Stimulated activated CD4-positive, alpha-beta T cell treated with anti-CD3 and anti-CD28 coated beads, Interleukin-1b, Interleukin-23, amount 100 ng/mL, for 1 hour (primary cell): ENCODE measurements at places on chromosomes 7 and 10.

DNA sequence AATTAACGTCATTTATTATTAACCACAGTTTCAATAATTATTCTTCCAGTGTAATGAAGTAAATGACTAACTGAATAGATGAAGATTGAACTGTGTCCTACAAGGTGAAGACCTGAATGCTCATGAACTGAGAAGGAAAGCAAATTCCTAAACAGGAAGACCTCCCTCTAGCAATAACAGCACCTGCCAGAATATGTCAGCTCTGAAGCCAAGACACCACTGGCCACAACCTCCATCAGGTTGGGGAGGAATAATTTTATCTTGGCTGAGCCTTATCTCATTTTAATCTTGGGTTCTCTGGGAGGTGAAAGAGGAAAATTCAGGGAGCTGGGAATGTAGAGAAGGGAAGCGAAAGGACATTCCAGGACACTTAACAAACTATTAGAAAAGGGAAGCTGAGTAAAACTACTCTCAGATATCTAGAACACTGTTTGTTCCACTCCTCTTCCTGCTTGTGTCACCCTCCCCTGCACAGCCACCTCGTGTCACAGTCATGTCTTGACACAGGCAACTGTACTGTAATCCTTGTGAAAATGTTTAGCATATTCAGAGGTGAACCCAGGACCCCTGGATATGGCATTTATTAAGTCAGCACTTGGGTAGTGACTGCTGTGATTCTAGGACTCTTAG, 4.6 kb upstream of the SLC13A1 start:
- DNase-seq: no peak

DNA sequence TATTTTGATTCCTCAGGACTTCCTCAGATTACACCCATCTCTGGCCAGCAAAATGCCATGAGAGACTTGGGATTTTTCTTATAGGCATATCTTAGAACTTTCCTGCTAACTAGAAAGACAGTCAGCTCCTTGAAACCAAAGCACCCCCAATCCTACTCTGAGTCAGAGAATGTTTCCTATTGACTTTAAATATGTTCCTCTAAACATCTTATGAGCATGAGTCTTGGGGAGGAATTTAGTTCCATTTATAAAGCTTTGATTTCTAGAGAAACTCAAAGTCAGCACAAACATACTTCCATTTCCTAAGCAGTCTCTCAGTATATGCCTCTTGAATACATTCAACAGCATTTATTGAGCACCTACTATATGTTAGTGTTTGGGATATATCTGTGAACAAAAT, 128.5 kb downstream of the INHBA start:
- no peak for DNase-seq

- no peak for DNase-seq
Observed at GRCh38 chr7:2738766-2739549, 51.0 kb downstream of the AMZ1 start.

DNA sequence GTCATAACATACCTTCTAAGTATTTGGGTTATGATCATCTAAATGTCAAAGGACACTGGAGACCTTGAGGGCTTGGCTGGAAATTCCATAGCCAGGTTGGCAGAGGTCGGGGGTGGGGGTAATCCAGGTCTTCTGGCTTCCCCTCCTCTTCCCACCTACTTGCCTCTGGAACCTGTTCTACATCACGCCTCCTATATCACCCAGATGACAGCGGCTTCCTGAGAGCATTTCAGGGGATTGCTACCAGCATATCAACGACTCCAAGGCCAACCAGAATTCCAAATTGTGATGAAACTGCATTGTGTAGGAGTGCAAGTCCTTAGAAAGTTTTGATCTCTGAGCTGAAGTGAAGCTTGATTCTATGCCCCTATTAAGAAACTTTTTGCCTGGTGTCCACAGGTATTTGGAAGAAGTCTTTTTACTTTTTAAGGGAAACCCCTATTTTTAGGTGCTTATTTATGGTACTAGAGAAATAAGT, 95.7 kb downstream of the SH2D4B start:
- no peak for DNase-seq

DNA sequence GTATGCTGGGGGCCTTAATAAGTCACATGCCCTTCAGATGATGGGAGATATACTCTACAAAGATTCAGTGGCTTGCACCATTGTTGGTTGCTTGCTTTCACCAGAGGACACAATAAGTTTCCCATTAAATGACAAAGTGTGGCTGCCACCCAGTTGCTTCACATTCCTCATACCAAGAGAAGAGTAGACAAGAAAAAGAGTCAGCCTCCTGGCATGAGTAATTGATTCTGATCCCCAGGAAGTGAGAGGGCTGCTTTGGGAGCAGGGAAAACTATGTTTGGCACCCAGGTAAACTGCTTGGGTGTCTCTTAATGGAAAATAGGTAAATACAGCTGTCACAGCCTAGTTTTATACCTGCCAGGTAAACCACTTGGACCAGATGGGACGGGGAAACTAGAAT, 66.7 kb upstream of the IL6 start:
- no peak for DNase-seq

DNA sequence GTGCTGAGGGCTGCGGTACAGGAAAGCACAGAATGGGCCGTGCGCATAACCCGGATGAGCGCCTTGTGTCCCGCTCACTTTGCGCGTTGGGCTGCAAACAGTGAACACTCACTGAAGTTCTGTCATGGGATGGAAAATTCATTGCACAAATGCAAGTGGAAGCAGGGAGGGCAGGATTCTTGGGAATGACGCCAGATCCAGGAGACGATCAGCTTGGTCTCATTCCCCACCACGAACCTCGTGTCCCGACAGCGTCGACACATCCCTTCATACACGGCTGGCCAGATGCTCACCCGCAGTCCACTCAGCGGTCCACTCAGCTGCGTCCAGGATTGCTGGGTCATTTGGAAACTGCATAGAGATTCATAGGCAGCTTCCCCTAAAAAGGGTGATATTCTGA, 607.1 kb downstream of the SDK1 start:
- DNase-seq: no peak

DNA sequence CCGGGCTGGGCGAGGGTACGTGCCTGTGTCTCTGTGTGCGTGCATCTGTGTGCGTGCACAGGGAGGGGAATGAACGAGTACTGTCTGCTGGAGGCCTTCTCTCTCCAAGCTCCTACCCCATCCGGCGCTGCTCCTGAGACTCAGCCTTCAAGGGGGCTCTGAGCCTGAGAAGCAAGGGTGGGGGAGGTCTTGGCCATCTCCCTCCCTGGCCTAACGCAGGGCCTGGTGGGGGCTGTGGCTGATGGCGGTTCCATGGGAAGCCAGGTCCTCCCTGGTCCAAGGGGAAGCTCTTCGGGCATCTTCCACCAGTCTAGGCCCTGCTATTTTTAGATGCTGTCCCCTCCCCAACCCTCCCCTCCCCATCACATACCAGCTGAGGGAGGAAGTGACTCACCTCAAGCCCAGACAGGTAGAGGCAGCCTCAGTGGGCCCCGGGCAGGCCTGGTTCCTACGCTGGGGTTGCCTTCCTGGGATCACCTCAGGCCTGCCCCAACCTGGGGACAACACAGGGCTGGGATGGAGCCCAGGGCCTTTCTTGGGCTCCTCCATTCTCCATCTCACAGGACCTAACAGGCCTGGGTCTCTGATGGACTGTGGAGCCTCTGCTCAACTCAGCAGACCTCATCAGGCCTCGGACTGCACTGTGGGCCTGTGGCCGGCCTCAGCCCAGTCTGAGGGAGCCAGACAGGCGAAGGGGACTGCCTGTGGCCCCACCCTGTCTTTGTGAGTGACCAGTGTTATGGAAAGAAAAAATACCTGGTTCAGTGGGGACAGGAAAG, 32.2 kb downstream of the DNAJB12 start:
- DNase-seq: peak; percentile 37

DNA sequence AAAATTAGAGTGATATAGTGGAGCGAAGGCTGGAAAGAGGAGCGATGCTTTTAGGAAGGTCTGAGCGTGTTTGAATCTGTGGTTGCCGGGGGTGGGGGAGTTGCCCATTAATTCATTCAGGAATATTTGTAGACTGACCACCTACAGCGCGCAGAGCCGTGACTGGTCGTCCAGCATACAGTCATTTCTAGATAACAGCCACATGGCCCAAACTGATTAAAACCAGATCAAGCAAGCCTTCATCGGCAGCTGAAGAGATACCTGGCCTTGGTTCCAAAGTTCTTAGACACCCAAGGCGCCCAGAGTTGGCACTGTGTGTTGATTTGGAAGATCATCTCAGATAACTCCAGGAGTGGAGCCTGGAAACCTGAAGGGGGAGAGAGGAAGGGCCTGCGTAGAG, 1.7 kb downstream of the PROSER2 start:
- no peak for DNase-seq

- DNase-seq: no peak
Observed at GRCh38 chr10:71767420-71768035, 5.8 kb downstream of the VSIR start.

DNA sequence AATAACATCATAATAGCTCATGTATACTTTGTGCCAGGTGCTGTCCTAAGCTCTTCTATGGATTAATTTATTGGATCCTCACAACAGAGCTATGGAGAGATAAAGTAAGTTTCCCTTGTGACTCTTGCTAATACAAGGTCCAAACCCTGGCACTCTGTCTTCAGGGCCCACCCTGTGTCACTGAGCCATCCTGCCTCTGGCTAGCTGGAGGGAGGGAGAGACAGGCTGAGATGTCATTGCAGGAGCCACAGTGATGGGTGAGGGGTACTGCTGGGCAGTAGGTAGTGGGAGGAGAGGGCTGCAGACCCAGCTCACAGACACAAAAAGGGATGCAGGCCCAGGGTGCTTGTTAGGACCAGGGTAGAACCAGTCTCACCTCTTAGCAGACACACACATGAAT, 16.9 kb downstream of the GCK start:
- no peak for DNase-seq

DNA sequence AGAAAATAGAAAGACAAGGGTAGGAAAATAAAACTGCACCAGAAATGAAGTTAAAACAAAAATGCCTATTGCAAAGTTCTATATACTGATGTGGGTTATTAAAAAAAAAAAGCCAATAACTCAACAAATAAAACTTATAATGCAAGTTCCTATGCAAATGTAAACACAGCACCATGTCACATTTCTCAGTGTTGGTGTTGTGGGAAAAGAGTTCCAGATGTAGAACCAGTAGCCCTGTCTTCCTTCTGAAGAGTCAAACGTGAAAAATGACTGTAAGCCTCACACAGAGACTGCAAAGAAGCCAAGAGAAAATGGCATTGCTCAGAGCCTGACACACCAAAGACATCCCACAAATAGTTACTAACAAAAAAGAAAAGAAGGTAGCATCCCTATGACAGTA, 10.1 kb downstream of the PON2 start:
- DNase-seq: no peak

- DNase-seq: peak; percentile 19
Observed at GRCh38 chr10:24952707-24953645, 570 bp upstream of the PRTFDC1 start.

- no peak for DNase-seq
Observed at GRCh38 chr7:73442903-73443500, 9.4 kb downstream of the FZD9 start.

DNA sequence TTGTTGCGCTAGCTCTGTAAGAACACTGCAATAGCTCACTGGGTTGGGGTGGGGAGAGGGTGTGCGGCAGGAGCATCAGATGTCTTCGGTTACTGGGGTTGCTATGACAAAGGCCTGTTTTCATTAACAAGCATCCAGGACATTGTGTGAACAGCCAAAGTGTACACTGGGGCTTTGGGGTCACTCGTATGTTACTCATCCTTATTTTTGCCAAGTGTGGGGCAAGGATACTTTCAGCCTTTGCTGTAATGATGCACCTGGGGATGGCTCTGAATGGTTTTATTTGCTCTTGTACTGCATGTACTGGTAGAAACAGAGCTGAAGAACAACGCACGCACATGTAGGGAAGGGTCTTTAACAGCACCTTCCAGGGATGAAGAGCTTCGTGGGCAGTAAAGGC, 73.0 kb upstream of the AFAP1L2 start:
- no peak for DNase-seq

DNA sequence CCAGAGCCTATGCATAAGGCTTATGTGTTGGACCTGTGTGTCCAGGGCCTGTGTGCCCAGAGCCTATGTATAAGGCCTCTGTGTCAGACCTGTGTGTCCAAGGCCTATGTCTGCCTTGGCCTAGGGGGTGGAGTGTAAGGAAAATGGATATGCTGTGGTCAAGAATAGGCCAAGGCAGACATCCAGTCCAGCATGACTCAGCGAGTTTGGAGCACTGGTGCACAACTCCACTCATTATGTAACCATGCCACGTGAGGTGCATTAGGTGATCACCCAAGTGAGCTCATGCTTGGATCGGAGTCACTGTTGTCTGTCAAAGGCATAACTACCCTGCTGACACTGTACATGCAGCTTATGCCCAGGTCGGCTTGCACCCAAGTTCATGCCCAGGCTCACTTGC, 238.9 kb downstream of the CACNA2D1 start:
- DNase-seq: no peak

- DNase-seq: no peak
Observed at GRCh38 chr7:156638443-156639077, 2.0 kb upstream of the RNF32 start.

DNA sequence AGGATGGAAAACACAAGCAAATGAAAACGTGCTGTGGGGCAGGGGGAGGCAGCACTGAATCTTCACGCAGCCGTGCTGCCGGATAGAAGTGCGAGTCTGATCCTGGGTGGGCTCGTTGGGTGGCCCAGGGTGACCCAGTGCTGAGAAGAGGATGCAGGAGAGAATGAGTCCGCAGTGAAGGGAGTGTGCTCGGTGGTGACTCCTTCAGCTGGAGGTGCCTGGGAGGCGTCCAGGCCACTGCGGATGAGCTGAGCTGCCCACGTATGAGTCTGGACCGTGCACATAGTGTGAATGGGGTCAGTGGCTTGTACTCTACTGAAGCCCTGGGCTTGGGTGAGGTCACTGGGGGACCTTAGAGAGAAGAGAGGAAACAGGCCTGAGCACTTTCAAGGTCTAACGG, 190.0 kb upstream of the MGMT start:
- no peak for DNase-seq

DNA sequence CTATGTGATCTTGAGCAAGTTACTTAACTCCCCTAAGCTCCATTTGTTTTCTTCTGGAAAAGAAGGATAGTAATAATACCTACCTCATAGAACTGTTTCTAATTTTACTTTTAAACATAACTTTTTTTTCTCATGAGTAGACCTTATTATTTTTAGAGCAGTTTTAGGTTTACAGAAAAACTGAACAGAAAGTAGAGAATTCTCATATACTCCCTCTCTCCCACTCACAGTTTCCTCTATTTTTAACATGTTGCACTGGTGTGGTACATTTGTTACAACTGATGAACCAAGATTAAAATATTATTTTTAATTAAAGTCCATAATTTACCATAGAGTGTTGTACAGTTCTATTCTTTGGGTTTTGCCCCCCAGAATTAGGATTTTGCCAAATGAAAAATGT, 221.3 kb upstream of the CSTF2T start:
- DNase-seq: no peak

DNA sequence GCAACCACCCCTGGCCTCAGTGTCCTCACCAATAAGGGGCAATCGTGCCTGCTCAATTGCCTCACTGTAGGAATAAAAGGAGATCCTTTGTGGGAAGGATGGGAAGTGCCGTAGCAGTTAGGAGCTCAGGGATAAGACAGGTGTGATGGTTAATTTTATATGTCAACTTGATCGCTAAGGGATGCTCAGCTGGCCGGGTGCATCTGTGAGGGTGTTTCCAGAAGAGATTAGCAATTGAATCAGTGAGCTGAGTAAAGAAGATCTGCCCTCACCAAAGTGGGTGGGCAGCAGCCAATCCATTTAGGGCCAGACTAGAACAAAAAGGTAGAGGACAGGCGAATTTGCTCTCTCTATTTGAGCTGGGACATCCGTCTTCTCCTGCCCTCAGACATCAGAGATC, 46.3 kb downstream of the BUB3 start:
- no peak for DNase-seq

GRCh38 chr10:94357193-94357592, 5.5 kb downstream of the NOC3L start:
- DNase-seq: no peak
